ENCODE measurements at places on chromosomes 5 and 9.

DNA sequence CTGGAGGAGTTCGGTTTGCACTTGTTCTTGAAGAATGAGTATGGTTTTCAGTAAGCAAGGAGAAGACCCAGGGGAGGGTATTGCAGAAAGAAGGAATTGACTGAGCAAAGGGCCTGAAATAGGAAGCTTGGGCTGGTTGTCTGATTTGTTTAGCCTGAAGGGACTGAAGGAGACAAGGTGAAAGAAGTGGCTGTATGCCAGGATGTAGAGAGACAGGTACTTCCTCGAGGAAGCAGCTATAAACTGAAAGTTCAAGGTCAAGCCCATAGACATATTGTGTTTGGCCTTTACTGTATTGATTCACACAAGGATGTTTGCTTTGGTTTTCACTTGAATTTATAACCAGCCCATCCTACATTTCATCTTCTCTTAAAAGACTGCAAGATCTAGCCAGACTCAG, 183.1 kb downstream of the PALM2AKAP2 start:
- DNase-seq, result no peak

DNA sequence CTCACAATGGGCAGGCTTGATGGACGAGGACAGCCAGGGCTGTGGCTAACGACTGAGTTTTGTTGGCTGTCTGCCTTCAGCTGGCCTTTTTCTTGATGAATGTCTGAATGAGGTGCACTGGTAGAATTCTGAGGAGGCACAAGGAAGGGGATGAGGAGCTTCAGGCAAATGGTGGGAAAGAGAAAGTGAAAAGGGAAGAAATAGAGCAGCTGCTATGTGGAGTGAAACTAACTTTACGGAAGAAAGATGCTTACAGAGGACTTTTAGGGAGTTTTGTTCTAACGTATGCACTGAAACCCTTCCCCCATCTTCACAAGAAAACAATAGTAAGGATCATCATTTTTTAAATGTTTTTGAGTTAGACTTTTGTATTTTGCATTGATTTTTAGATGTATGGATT, 45.3 kb downstream of the OR2K2 start:
- no peak for DNase-seq

- DNase-seq, result no peak
Measured at GRCh38 chr5:130290219-130290618, 386.0 kb downstream of the CHSY3 start.

DNA sequence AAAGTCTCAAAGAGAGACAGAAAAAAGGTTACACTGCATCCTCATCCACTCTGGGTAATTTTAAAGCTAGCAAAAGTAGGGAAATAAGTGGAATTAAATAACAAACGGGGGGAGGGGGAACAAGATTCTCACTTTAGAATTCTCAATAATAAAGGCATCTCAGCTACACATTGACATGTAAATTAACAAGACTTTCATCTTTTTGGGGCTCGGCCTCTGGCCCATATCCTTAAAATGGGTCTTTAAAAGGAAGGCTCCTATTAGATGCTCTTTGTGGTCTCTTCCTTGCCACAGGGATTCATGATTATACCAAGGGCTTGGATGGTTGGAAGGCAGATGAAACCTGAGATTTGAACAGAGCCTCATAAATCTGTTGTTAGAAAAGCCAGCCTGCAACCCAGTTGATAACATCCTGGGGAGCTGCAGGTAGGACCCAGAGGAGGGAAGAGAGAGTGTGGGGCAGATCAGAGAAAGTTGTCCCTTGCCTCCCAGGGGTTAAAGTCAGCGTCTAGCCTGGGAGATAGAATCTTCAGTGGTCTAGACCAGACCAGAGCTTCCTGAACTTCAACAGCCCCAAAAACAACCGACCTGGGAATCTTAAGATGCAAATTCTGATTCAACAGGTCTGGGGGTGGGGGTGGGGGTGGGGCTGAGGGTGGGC, 135.9 kb downstream of the GCNT1 start:
- no peak for DNase-seq

- DNase-seq, result no peak
Measured at GRCh38 chr5:161431963-161432362, 114.6 kb downstream of the GABRB2 start.

DNA sequence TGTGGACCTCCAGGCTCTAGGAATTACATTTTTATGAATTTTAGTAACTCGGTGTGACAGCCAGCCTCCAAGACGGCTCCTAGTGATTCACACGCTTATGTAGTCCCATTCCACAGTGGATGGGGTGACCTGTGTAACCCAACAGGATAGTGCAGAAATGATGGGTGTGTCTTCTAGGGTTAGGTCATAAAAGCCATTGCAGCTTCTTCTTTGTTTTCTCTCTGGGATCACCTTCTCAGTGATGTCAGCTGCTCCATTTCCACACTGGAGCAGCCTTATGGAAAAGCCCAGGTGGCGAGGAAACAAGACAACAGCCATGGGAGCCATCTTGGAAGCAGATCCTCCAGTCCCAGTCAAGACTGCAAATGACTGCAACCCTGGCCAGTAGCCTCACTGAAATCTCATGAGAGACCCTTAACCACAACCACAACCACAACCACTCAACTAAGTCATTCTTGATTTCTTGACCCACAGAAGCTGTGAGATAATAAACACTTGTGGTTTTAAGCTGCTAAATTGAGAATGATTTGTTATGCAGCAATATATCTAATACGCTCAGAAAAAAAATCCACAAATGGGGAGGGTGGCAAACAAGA, 5.1 kb upstream of the GNPDA1 start:
- no peak for DNase-seq

DNA sequence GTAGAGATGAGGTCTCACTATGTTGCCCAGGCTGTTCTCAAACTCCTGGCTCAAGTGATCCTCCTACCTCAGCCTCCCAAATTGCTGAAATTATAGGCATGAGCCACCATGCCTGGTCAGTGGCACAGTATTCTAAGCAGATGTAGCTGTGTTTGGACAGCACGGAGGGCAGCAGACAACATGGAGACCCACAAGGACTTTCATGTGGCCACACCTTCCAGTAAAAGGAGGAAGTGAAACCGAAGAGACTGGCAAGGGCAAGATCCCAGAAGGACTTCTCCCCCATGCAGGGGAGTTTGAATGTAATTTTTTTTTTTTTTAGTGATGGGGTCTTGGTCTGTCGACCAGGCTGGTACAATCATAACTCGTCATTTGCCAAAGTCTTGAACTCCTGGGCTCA, 172.2 kb downstream of the TRPM3 start:
- DNase-seq, result no peak

All from globus pallidus (tissue), 1 donor.